ENCODE measurements at places on chromosomes 4 and X.

GRCh38 chrX:53184836-53185235, 40.2 kb downstream of the KDM5C start:
- DNase-seq = no peak

DNA sequence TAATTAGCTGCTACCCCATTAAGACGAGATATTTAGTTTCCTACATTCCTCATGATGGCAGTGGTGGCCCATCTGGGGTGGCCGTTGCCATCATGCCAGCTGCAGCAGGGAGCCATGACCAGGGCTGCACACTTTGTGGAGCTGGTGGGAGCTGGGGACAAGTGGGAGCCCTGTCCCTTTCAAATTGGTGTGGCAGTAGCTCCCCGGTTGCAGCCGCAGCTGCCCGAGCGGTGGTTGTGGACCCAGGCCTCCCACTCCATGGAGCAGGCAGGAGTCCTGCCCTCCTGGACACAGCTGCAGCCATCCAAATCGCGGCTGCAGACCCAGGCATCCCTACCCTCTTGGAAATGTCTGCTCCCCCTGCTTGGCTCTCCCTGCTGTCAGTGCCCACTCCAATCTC, 9.3 kb upstream of the SYTL5 start:
- DNase-seq = no peak

- no peak for DNase-seq
Observed at GRCh38 chr4:71066737-71067716, 73.6 kb downstream of the DCK start.

DNA sequence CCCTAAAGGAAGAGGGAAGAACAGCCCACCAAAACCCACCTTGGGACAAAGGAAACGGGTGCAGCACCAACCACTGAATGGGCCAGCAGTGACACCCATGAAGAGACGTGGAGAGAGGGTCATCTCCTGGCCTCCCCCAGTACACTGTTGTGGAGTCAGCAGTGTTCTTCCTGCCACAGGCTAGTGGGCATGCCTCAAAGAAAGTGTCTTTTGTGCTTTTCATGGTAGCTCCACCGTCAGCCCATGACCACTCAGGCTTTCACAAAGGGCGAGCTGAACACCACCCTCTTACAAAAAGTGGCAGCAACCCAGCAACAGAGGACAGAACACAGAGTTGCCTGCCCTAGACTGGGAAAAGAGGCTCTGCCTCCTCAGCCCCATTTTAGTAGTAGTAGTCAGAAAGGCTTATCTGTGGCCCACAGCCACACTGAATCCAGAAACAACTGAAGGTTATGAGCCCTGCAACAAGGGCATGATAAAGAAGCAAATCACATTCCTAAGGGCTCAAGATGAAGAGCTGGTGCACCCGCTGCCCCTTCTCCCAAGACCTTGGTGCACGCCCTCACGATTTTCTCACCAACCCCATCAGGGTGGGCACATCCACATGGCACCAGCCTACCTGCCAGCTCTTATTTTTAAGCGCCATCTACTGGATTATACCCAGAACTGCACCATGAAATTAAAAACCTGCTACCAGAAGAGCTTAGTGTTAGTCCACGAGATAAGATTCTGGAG, 53.1 kb downstream of the RAB28 start:
- DNase-seq = no peak

- no peak for DNase-seq
Observed at GRCh38 chr4:44740201-44740600, 13.8 kb upstream of the GNPDA2 start.

- no peak for DNase-seq
Observed at GRCh38 chr4:11954093-11954492, 525.4 kb upstream of the HS3ST1 start.

- no peak for DNase-seq
Observed at GRCh38 chrX:111354496-111354895, 57.5 kb downstream of the DCX start.

DNA sequence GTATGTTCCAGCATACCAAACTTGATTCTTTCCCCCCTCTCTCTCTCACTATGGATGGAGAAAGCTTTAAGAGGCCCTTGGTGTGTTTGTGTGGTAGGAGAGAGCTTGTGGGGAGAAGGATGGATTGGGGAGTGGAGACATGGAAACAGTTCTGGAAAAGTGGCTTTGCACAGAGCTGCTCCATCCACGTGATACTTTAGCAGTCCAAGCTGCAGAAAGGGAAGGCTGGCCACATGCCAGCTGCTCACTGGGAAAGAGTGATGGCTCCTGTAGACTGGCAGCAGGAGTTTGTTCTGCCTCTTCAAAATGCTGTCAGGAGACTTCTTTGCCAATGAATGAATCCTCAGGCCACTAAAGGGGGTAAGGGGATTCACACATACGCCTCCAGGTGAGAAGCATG, 21.7 kb upstream of the SEC24B start:
- peak; percentile 82 for DNase-seq

- DNase-seq = no peak
Observed at GRCh38 chr4:79317711-79318110, 8.2 kb downstream of the NAA11 start.

DNA sequence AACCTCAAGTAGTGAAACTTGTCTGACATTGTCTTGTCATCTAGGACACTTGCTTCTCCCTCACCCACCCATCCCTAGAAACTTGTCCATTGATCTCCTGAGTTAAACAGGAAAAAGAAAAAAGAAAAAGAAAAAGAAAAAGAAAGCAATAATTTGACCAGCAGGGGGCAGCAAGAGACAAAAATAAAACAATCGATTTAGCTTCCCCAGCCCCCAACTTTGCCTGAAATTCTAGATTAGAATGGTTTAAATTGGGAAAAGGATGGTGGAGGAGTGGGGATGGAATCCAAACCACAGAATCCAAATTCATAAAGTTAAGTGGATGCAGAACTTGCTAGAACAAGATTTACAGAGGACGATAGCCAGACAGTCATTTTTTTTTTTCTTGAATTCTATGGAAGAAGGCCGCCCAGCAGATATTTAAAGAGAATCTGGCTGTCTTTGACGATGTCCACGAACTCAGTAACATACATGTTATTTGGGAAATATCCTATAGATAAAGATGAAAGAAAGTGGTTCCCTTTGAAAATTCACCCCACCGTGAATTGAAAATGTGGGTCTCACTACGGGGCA, 282.9 kb downstream of the USP46 start:
- DNase-seq = peak; percentile 4

DNA sequence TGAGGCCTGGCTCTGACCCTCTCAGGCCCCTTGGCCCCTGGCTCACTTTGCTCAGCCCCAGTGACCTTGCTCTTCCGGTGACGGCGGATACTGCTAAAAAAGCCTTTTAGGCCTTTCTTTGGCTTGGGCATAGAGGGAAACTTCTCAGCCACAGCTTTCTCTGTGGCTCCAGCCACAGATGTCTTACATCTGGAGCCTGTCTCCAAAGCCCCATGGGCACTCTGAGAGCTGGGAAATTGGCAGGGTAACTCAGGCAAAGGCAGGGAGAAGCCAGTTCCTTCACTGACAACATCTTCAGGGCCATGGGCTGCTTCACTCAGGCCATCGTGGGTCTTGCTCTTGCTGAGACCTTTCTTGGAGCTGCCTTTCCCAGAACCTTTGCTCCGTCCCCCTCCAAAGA, 12.8 kb downstream of the AMER1 start:
- DNase-seq = no peak

GRCh38 chr4:183920512-183920911, 15.4 kb downstream of the STOX2 start:
- no peak for DNase-seq

- no peak for DNase-seq
Observed at GRCh38 chr4:142752202-142752786, 93.8 kb downstream of the INPP4B start.

- DNase-seq = no peak
Observed at GRCh38 chr4:26075583-26075982, 161.6 kb downstream of the SMIM20 start.

DNA sequence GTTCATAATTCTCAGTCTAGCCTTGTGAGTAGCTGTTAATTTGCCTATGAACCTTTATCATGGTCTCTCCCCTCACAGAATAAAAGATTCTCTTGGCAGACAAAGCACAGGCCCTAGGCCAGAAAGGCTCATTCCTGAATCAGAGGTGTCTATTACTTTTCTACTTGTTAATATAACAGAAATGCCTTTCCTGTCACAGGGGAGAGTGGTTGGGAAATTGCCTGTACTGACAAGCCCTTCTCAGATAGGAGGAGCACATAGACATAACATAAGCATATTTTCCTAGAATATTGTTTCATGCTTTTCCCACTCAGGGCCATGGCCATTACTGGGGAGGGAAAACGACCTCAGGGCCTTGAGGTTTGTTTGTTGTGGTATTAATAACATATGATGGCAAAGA, 308.3 kb downstream of the BMPR1B start:
- no peak for DNase-seq

DNA sequence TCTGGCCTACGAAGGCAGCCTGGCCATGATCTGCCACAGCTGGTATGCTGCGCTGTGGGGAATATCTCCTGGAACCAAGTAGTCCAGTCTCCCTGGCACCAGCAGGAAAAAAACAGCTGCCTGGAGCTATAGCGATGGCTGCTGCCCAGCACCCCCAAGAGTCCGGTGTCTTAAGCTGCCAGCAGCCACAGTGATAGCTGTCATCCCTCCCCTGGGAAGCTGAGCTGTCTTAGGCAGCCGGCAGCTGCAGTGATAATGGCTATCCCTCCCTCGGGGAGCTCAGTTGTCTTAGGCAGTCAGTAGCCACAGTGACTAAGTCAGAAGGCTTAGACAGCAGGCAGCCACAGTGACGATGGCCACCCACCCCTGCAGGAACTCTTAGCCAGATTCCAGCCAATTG, 205.1 kb downstream of the STPG2 start:
- DNase-seq = no peak

- DNase-seq = no peak
Observed at GRCh38 chrX:53077207-53078197, 4.7 kb upstream of the TSPYL2 start.
